ENCODE measurements at places on chromosomes 16 and 17. TPM values are rescaled to one million over a fixed set of nuclear protein-coding genes. Genes with fewer than 3 reads are reported as not detected.

- DNase-seq: no peak
These were observed 10.6 kb upstream of the RFFL start for GRCh38 chr17:35073991-35074627.

GRCh38 chr16:86383488-86384262 lies 126.7 kb upstream of the FOXF1 start:
- no peak for DNase-seq

- no peak for DNase-seq
These were observed 326.6 kb downstream of the PHKB start for GRCh38 chr16:47787696-47788095.

DNA sequence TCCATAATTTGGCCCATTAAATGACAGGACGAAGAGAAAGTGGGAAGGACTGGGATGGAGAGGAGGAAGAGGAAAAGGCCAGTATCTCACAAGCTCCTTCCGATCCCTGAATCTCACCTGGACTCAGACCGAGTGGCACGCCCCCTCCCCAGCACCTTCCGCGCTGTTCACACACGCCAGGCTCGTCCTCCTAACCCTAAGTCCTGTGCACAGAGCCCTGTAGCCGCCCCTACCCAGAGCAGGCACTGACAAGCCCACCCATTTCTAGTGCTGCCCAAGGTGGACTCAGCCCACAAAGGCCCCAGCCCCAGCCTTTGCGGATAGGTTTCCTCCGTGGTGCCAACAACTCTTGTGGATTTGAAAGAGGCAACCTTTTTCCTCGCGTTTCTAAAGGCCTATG lies 9.2 kb downstream of the HS3ST3B1 start:
- DNase-seq: no peak

DNA sequence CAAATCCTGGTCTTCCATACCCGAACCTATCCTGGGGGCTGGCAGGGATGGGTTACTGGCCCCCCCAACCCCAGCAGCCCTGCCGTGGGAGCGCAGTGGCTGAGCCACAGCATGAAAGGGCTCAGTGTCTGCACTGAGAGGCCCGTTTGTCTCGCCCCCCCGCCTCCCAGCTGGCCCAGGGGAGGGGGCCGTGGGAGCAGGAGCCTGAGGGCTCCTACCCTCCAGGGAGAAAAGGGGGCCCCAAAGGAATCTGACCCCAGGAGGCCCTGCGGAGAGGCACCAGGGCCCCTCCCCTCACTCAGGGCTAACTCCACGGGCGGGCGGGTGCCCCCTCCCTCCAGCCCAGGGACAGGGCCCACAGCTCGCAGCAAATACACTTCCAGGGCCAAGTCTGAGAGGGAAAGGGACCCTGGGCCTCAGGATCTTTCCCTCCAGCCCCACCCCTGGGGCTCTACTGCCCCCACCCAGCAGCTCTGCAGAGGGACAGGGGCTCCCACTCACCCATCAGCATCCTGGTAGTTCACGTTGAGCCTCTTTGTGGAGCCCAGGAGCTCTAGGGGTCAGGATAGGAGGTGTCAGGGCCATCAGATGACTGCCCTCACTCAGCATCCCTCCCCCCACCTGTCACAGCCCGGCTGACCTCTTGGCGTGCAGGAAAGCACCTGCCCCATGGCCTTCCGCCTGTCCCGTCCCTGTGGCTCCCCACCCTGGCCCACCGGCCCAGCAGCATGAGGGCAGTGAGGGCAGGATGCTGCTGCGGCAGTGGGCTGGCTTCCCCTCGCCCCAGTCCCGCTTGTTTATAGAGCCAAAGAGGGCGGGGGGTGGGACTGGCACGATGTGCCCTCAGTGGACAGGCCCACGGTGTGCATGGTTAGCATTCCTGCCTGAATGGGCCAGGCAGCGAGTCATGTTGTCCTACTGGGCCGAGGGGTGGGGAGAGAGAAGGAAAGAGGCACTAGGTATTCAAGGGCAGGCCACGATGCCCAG lies 7.3 kb downstream of the CASKIN2 start:
- no peak for DNase-seq

COX4I1 gene
- polyA plus RNA-seq: 466 TPM
